ENCODE measurements at places on chromosomes 7 and 10.

DNA sequence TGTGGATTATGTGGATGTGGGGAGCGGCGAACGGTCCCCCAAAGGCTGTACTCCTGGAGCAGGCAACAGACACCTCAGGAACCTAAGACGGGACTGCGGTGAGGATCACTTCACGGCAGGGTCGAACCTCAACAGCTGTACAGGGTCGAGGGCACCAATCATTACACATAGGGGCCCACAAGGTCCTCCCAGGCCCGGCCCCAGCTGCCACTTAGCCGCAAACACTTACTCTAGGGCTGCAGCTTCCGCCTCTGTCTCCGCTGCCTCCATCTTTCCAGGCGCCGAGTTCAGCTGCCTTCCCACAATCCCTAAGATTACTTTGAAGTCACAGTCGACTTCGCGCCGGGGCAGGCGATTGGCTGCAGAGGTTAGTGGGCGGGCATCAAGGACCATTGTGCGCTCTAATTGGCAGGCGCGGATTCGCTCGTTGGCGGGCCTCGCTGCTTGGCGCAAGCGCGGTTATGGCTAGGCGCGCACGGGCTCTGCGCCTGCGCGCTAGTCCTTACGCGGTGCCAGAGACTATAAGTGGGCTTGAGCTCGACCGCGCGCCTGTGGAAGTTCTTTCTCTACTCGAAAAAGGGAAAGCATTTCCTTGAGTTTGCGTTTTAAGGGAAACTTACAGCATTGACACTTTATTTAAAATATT is at the start of gene ZWINT:
Gene ZWINT (minus strand): TSS at position 293 of the 646 bp plus-strand sequence. CDS start 23 bp downstream, at position 270.
- peak; percentile 90 for DNase-seq

GRCh38 chr10:90964781-90965465 is 44.0 kb upstream of the ANKRD1 start:
- DNase-seq, result no peak

DNA sequence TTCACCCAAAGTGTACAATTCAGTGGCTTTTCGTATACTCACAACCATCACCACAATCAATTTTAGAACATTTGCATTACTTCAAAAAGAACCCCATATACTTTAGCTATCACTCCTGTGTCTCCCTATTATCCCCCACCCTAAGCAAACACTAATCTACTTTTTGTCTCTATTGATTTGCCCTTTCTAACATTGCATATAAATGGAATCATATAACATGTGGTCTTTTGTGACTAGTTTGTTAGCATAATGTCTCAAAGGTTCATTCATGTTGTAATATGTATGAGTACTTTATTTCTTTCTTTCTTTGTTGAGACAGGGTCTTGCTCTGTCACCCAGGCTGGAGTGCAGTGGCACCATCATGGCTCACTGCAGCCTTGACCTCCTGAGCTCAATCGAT is 21.0 kb upstream of the DNAJC12 start:
- DNase-seq, result no peak

DNA sequence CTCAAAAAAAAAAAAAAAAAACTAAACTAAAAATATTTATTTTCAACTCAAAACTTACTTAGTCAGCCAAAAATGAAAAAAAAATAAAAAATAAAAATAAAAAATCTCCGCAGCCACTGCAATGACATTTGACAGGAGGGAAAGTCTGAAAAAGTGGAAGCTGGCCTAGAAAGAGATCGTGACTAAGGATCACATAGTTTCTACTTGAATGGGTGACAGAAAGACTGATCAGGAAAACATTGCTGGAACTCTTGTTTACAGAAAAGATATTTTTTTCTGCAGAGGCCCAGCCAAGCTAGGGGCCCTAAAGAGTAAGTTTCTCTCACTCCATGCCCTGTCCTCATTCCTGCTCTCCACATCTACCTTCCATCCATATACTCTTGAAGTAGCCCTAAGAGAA is 92.8 kb upstream of the KCND2 start:
- DNase-seq, result no peak

DNA sequence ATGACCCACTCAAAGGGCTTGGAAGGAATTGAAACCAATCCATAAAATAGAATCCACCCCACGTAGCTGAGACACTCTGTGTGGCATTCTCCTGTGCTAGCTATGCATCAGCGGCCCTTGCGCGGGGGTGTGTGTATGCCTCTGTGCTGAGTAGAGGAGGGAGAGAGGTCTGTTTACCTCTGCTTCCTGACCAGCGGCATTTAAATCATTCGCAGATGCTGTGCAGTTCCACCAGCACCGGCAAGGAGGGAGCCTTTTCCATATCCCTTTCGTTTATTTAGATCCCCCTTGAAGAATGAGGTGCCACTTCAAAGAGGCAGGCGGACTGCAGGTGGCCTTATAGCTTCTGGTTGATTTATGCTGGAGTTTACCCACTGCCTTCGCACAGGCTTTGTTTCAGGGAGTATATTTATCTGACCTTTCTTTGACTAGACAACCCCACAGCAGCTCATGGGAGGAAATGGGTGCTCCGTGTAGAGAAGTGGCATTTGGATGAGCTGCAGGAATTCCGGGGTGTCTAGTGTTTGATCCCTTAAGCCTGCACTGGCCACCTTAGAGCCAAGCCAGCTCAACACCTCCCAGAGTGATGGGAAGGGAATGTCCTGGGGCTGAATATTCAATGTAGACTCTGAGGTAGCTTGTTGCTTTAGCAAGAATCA is 11.4 kb downstream of the C10orf53 start:
- no peak for DNase-seq

GRCh38 chr7:8594115-8594514 is 160.7 kb downstream of the NXPH1 start:
- DNase-seq, result no peak

DNA sequence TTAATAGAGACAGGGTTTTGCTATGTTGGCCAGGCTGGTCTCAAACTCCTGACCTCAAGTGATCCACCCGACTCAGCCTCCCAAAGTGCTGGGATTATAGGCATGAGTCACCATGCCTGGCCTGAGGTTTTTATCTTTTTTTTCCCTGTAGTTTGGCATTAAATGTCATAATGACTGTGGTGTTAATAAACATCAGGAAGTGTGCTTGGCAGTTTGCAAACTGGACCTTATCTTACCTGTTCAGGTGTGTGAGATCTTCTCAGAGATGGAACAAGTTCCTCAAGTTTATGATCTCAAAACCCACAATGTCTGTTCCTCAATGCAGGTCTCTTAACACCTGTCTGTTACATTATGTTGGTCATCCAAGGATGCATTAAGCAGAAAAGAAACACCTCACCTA is 80.0 kb downstream of the ARID5B start:
- no peak for DNase-seq

DNA sequence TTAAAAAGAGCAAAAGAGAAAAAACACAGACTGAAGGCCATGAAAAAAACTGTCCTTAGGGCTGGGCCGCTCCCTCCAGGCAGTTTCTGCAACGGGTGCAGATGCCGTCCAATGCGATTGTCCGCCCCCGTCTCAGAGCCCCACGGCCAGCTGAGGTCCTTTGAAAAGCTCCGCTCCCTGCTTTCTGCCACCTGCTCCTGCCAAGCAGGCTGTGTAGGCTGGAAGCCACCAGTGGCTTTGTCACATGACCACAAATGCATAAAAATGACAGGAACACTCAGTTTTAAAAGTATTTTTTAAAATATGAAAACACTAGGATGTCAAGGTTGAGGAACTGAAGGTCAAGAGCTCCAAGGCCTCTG is 71.7 kb downstream of the AMZ1 start:
- DNase-seq, result no peak

DNA sequence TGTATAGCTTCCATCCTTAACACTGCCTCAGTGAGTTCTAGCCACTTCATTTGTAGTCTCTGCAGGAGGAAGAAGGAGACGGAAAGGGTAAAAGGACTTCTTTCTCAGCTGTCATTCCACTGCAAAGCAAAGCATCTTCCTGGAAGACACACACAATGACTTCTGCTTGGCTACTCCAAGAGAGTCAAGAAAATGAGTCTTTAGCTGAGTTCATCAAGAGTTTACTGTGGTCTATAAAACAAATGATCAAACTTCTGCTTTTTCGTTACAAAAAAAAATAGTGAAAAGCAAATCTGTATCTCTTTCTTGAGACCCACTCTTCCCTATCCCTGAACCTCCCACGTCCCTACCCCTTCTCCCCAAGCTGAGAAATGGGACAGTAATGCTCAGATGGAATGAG is 205.0 kb upstream of the AHR start:
- DNase-seq, result no peak

GRCh38 chr10:59068581-59069191 is 107.8 kb upstream of the PHYHIPL start:
- no peak for DNase-seq

GRCh38 chr7:54354436-54354835 is 187.7 kb upstream of the VSTM2A start:
- no peak for DNase-seq

- peak; percentile 37 for DNase-seq
Observed at GRCh38 chr7:107972941-107973376, 30.0 kb downstream of the LAMB1 start.

GRCh38 chr7:54615537-54615936 is 73.4 kb downstream of the VSTM2A start:
- peak; percentile 85 for DNase-seq

GRCh38 chr10:78010278-78010677 is 19.0 kb downstream of the POLR3A start:
- DNase-seq, result no peak

DNA sequence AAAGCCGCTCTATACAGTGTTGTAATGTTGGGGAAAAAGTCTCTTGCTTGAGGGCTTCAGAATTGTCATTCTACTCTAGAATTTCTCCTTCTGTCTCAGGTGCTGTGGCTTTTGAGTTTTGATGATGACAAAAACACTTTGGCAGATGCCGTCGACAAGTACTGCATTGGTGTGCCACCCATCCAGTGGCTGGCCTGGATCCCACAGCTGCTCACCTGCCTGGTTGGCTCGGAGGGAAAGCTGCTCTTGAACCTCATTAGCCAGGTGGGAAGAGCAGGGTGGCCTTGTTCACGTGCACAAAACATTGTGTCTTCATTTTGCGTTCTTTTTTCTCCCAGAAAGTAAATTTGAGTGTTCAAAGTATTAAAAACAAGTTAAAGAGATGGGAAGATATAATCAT is 112.0 kb downstream of the TRRAP start:
- DNase-seq, result no peak

- DNase-seq, result no peak
Observed at GRCh38 chr7:132065989-132066603, 509.7 kb upstream of the PODXL start.

- DNase-seq, result no peak
Observed at GRCh38 chr7:107989618-107990373, 13.2 kb downstream of the LAMB1 start.

DNA sequence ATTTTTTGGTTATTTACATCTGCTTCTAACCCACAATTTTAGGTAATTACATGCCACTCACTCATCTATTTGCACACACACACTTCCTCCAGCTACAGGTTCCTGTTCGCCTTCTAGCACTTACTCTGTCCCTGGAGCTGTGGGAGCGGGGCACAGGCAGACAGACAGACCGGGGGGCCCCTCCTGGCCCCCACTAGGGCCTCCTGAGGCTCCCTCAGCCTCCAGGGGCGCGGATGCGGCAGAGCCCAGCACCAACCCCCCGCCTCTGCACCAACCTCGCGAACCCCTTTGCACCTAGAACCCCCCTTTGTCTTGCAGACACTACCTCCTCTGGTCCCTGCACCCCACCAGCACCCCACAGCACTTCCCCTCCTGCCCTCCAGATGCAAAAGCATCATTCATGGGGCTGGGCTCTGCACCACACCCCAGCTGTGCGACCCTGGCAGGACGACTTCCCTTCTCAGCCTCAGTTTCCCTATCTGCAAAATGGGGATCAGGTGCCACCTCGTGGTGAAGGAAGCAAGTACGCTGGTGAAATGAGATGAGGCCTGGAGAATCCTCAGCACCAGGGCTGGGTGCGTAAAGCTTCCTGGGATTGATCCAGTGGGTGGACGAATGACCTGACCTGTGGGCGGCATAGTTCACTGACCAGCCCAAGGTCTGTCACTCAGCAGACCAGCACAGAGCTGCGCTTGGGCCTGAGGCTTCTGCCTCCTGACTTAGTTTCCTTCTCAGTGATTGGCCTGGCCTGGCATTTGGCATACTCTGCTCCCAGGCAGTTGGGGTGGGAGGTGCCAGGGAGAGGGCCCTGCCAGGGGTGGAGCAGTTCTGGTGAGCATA is 37.9 kb downstream of the ELFN1 start:
- DNase-seq, result no peak

GRCh38 chr10:48520184-48520506 is 84.7 kb downstream of the ARHGAP22 start:
- no peak for DNase-seq

DNA sequence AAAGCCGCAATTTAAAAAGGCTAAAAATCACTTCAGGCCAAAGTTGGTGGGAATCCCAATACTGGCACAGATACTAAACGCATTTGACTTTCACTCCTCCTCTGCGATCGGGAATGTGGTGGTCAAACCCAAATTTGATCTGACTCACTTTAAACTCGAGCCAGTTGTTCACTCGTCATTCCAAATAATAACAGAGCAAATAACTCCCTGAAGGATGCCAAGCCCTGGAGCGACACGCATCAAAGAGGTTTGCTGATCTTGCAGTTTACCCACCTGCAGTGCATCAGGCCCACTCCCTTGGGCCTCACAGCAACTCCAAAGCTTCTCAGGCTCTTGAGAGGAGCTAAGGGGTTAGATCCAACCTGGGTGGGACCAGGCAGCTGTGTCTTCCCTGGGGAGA is 12.2 kb downstream of the PTN start:
- no peak for DNase-seq

- DNase-seq, result peak; percentile 59
Observed at GRCh38 chr10:70376436-70377378, 5.7 kb downstream of the LRRC20 start.

DNA sequence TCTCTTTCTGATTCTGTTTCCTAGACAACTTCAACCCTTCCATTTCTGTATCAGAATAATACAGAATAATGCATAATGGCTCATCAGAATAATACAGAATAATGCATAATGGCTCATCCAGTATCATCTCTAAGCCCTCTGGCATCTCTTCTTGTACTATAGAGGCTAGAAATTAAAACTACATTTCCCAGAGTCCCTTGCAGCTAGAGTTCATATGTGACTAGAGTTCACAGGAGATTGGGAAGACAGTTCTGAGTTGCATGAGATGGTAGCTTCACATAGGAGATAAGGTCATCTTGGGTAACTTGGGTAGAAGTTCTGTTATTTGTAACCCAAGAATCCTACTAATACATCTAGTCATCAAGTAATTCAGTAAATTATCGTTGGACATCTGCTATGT is 122.9 kb upstream of the NRBF2 start:
- DNase-seq, result no peak

DNA sequence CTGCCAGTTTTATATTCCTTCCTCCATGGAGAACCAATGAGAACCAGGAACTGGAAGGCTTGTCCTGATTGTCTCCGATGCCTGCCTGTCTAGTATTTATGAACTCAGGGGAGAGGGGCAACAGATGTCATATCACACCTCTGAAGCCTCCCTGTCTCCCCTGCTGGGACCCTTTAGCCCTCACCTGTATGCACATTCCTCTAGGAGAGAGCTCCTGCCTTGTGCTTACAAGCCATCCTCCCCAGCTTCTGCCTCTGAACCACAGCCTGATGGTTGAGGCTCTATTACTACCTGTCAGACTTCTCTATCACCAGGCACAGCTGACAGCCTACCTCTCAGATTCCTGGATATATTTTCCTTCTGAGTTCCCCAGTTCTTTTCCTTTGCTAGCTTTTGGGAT is 5.9 kb upstream of the FAM131B start:
- no peak for DNase-seq

- no peak for DNase-seq
Observed at GRCh38 chr7:85600395-85600794, 413.5 kb upstream of the SEMA3D start.
